ENCODE measurements at places on chromosomes 11 and 22.
A peak's percentile ranks its signal among the peaks of the same experiment; 100 is the strongest.

GRCh38 chr11:113615773-113616172 lies 90.3 kb downstream of the TMPRSS5 start:
- no peak for DNase-seq

DNA sequence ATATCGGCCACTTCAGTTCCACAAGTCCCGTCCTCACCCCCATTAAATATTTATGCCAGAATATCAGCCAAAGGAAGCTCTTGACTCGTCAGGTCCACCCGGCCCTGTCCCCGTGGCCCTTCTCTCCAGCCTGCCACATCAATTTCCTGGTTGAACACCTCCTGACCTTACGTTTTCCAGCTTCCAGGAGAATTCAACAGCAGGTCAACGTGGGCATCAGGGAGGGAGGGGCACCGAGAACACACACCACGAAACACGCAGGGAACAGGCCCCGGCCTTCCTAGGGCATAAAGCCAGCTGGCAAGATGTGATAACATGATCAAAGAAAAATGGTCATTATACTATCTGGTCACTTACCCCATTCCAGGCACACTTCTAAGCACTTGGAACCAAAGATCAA lies 15.3 kb downstream of the SULT4A1 start:
- DNase-seq = no peak

DNA sequence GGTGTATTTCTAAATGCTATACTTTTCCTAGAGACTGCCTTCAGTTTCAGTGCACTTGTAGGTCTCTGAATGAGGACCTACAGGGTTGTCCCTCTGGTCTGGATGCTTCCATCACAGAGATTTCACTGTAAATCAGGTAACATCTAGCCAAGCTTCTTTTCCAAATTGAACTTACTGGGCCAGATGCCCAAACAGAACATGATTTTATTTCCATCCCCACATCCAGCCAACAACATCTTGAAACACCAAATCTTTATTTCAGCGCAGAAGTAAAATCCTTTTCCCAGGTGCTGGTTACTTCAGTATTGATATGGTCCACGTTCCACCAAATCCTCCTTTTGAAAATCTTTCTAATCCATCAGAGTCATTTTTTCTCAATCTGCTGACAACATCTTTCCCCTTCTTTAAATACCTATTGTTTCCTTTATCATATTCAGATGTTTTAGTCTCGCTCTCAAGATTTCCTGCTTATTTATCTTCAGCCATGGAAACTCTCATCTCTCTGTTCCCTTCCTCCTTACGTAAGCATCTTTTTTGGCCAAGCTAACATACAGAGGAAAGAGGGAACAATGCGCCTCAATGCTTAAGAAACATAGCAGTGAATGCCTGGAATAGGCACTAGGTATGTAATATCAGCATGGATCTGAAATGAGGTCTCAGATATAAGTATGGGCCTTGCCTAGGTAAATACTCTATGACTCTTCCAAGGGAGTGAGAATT lies 201.2 kb upstream of the MTNR1B start:
- DNase-seq = no peak

DNA sequence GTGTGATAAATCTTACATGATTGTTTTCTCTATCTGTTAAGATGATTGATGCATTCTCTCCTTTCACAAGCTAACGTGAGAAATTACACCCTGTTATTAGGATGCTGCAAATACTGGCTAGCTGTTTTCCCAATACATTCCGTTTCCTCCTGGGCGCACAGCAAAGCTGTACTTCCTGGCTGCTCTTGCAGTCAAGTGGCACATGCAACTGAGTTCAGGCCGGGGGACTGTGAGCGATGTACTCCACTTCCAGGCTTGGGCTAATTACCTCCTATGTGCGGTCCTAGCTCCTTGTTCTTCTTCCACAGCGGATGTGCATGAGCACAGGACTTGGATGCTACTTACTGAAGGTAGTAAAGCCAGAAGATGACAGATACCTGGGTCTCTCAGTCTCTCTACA lies 234.9 kb upstream of the SESN3 start:
- DNase-seq = no peak

GRCh38 chr11:61966734-61967115 lies 709 bp downstream of the FTH1 start:
- no peak for DNase-seq

DNA sequence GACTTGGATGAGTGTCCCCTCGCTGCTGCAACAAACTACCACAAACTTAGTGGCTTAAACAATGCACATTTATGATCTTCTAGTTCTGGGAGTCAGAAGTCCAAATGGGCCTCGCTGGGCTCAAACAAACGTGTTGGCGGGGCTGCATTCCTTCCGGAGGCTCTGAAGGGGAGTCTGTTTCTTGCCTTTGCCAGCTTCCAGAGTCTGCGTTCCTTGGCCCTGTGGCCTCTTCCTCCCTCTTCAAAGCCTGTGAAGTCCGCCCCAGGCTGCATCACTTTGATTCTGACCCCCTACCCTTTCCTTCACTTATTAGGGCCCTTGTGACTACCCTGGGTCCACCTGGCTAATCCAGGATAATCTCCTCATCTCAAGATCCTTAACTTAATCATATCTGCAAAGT lies 80.3 kb upstream of the NECTIN1 start:
- DNase-seq = no peak

DNA sequence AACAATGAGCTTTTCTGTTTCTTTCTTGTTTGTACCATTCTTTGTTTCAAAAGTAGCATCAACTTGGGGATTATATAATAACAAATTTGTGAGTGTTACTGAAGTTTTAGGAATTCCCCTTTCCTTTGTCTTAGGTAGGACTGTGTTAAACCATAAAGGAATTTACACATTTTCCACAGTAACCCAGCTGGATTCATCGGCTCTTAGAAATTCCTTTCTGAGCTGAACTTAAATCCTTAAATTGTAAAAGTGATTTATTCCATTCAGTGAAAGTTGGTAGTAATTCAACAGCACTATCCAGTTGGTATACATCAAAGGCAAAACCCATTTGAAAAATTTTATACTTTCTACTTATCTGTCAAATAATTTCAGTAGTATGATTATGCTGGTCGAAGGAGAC lies 11.8 kb downstream of the EMSY start:
- DNase-seq = no peak

GRCh38 chr22:30743257-30744020 lies 48.8 kb downstream of the OSBP2 start:
- DNase-seq = no peak

DNA sequence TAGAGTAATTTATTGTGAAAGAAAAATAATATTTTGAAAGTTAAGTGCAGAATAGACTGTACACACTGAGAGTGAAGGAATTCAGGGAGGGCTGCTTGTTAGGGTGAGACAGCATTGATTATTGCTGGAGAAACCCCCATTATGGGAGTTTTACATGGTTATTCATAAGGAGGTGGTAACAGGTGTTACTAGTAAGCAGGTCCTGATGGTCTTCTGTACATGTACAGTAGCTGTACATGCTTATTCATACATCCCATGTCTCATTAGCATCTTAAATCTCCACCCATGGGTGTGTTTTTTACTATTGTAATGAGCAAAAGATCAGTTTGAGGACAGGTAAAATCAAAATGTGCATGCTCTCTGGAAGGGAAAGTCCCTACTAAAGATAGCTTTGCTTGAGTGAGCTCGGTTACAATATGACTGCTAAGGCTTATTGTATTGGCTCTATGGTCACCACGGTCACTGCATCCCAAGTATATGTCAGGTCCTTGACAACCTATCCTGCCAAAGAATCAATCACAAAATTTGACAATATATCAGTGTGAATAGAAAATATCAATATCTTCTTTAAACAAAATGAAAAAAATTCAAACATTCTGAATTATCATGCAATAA lies 6.2 kb downstream of the KDM4F start:
- no peak for DNase-seq

- DNase-seq = no peak
Observed at GRCh38 chr11:125943661-125944349, 2.0 kb upstream of the VSIG10L2 start.

DNA sequence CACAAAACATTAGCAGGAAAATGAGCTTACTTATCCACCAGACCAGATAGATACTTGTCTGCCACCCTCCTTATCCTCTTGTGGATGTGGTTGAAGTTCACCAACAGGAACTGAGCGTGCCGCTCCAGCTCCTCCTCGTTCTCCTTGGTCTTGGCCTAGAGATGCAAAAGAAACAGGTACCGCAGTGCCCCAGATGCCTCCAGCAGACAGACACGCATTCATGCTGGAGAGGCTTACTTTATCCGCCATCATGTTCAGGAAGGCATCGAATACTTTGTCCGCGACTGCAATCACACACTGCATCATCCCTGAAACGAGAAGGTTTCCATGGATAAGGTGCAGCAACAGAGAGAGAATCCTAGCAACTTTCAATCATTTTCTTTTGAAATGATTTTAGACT lies 21.0 kb upstream of the SERPIND1 start:
- no peak for DNase-seq

- DNase-seq = peak; percentile 28
Observed at GRCh38 chr22:23219822-23220484, 39.6 kb downstream of the BCR start.

DNA sequence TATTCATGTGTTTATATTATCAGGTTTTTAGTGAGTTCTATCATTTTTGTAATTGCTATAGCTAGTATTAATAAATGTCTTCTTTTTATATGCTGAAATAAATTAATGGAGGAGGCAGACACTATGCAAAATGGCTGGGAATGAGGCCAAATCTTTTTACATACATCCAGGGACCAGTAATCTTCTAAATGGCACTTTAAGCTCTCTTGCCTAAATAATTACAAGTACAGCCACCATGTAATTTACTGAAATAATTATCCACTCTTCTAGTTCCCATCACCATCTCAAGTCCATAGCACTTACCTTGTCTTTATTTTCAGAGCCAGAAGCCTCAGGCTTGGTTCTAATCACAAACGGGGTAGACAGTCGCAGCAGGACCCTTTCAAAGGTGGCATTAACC lies 79.1 kb downstream of the GUCY1A2 start:
- DNase-seq = no peak

GRCh38 chr11:94513091-94513490 lies 830 bp downstream of the C11orf97 start:
- DNase-seq = peak; percentile 39
